Effector memory CD4-positive, alpha-beta T cell (primary cell): ENCODE measurements at places on chromosomes 6 and 20.

DNA sequence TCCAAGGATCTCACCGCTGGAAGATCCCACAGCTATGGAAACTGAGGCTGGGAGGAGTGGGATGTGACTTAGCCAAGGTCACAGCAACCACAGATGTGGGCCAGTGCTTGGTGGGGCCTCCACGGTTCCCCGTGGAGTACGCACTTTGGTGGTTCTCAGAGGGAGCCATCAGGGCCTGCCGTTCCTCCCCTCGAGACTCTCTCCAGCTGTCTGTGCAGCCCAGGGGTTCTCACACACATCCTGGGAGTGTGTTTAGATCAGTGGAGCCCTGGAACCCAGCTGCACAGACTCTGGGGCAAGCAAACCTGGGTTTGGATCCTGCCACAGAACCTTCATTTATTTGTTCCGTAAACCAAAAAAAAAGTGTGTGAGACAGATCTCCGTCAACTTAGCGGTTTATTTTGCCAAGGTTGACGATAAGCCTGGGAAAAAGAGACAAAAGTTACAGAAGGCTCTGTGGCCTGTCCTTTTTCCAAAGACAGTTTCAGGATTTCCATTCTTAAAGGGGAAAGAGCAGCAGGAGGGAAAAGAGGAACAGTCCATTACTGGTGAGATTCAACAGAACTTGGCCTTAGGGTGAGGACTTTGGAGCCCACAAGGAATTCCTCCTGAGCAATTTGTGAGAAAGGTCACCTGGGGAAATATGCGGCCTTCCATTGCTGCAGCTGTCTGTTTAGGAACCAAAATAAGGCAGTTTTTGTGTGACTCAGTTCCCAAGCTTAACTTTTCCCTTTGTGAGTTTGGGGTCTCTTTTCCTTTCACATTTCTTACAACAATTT lies 13.6 kb upstream of the MYMX start:
- DNase-seq = no peak

GRCh38 chr6:128209771-128210170 lies 308.9 kb upstream of the THEMIS start:
- DNase-seq = no peak

GRCh38 chr20:58043236-58044140 lies 185.0 kb downstream of the ANKRD60 start:
- DNase-seq = no peak

DNA sequence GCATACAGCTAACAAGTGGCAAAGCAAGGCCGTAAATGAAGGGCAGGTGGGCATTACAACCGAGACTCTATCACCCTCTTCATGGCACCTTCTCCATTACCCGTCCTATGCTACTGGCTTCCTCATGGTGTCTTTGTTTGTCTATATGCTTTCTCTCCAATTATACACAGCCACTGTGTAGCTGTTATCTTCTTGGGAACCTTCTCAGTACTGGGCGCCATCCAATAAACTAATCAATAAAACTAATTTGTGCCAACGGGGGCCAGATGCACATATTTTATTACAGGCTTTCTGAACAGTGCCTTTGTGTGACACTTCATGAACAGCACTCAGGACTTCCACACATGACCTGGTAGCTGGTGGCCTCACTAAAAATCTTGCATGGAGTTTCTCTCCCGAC lies 149.8 kb upstream of the PCSK2 start:
- no peak for DNase-seq

DNA sequence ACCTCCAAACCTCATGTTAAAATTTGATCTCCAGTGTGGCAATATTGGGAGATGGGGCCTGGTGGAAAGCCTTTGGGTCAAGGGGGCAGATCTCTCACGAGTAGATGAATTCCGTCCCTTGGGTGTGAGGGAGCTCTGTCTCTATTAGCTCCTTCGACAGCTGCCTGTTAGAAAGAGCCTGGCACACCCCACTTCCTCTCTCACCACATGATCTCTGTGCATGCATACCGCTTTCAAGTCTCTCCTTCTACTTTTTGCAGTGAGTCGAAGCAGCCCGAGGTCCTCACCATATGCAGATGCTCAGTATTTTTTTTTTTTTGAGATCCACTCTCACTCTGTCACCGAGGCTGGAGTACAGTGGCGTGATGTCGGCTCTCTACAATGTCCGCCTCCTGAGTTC lies 176.9 kb downstream of the SYNDIG1 start:
- DNase-seq = no peak

DNA sequence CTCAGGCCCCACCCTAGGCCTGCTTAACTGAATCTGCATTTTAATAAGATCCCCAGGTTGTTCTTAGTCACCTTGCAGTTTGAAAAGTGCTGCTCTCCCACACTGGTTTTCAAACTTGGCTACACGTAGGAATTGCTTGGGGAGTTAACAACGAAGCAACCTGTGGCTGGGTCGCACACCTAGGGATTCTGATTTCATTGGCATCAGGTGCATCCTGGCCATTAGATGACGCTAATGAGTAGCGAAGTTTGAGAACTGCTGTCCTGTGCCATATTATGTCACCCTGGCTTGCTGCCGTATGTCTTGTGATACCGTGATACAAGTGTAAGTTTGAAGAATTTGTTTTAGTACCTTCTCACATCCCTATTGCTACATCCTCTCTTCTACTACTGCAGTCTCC lies 28.2 kb upstream of the FUCA2 start:
- no peak for DNase-seq

DNA sequence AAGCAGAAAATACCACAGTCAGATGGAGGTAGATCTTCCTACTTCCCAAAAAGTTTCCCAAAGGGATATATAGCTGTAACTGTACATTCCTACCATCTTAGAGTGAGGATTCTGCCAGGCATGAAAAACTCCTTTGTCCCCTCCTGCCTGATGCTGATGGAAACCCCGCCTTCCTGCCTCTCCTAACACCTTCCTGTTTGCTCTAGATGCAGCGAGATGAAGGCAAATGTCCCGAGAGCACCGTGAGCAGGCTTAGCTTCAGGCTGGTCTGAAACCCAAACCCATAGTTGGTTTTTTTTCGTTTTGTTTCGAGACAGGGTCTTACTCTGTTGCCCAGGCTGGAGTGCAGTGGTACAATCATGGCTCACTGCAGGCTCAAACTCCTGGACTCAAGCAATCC lies 55.6 kb downstream of the MYB start:
- DNase-seq = no peak

GRCh38 chr6:154314084-154314483 lies 42.5 kb downstream of the IPCEF1 start:
- no peak for DNase-seq

DNA sequence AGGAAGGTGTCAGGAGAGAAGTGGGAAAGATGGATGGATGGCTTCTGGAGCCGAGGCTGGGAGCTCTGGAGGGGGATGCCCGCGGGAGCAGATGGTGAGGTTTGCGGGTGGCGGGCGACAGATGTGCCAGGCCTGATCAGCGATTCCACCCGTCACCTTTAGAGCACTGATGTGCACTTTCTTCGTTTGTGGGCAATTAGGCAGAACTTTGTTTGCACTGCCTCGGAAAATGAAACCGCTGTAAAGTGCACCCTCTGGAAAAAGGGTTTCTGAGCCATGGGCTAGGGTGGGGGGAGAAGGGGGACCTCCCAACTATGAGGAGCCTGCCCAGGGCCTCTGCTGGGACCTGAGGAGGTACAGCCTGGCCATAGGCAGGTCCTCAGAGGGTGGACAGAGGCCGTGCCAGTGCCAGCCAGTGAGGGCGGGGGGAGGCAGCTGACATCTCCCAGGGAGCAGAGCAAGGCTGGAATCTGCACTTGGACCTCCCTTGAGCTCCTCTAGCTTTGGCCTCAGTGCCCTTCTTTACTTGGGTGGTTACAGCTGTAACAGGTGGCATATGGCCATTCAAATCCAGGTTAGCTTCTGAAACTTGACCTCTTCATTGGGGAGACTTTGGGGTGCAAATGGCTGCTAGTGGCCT lies 58.7 kb downstream of the CD40 start:
- no peak for DNase-seq

GRCh38 chr20:31476643-31477215 lies 1.6 kb downstream of the REM1 start:
- DNase-seq = no peak

GRCh38 chr6:49565855-49566254 lies 15.4 kb downstream of the C6orf141 start:
- DNase-seq = no peak

- DNase-seq = no peak
Measured at GRCh38 chr20:54345301-54345724, 130.1 kb upstream of the DOK5 start.

GRCh38 chr6:83008626-83009025 lies 57.0 kb downstream of the UBE3D start:
- no peak for DNase-seq

GRCh38 chr20:40744818-40745175 lies 55.8 kb upstream of the MAFB start:
- no peak for DNase-seq

GRCh38 chr6:166658115-166658791 lies 31.2 kb upstream of the RPS6KA2 start:
- no peak for DNase-seq

DNA sequence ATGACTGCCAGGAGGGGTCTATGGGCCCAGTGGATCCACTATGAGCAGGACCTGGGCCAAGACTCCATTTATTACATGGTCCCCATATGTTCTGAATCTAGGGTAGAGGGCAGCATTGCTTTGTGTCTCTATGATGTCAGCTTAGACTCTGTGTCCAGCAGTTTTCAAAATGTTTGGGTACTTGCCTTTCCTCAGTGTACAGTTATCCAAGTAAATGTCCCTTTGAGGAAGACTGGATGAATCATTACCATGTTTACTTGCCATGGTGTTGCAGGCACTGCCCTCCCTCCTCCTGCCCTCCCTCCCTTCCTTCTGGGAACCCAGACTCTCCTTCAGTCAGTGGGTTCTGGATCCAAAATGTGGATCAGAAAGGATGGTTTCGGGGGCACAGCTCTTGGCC lies 108.6 kb downstream of the NRN1 start:
- DNase-seq = no peak
